Fibroblast of skin of scalp (primary cell): ENCODE measurements at places on chromosomes 5 and 9.
A peak's percentile ranks its signal among the peaks of the same experiment; 100 is the strongest.

DNA sequence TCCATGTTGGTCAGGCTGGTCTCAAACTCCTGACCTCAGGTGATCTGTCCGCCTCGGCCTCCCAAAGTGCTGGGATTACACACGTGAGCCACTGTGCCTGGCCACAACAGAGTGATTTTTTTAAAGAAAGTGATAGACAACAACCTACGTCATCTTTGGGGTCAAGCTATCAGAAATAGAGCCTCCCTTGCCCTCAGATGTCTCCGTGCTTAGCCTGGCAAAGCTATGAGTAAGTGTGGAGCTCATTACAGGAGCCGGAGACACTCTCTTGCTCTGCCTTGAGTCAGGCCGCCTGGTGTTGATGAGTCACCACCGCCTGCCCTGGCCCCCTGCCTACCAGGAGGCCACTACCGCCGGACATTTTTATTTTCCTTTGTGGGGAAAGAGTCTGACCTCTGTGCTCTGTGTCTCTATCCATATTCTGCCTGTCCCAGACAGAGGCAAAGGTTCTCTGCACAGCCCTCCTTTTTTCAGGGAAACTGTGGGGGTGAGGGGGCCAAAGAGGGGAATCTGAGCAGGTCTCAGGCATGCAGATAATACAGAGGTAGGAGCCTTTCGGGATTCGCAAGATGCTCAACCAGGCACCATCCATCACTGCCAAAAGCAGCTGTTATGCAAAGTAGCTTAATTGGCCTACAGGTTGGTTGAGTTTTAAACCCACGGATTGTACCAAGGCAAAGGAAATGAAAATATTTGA lies 123.7 kb upstream of the CPEB4 start:
- peak; percentile 94 for DNase-seq

DNA sequence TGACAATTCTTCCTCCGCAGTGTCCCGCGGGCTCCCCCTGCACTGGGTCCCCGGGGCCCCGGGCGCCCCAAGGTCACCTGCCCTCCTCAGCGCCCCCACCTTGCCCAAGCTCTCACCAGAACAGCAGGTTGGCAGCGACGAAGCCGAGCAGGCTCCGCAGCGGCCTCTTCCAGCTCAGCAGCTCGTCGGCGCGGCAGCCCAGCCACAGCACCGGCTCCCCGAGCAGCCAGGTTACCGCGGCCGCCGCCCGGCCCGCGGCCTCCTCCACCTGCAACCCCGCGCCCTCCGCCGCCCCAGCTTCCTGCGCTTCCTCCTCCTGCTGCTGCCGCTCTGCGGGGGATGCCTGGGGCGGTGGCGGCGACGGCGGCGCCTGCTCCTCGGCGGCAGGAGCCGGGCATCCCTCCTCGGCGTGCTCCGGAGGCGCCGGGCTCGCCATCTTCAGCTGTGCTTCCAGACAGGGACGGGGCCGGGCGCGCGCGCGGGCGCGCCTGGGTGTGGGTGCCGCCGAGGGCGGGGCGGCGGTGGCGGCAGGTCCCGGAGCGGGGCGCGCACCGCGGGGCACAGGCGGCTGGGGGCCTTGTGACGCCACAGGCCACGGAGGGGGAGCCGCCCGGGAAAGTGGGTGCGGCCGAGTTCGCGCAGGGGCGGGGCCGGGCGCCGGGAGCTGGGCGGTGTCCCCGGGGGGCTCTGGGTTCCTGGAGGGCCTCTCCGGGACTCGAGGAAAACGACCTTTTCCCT lies at the start of gene RETREG1:
Gene RETREG1, minus strand, starts transcription at position 462 of the 738 bp plus-strand sequence. Its CDS starts 26 bp downstream, at position 436.
- DNase-seq = peak; percentile 19

DNA sequence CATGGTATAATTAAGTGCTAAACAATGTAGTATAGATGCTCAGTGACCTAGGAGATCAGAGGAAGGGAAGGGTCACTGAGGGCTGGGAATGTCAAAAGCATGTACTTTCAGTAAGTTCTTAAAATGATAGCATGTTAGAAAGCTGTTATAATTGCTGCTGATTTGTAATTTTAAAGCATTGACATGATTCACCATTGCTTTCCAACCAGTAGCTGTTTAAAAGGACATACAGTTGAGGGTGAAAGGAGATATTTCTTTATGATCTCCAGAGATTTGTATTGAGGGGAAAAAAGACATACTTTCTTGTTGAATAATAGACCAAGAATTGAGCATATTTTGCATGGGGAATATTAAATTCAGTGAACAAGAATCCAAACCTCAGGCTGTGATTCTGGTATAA lies 1.2 kb upstream of the SLC1A3 start:
- peak; percentile 86 for DNase-seq

DNA sequence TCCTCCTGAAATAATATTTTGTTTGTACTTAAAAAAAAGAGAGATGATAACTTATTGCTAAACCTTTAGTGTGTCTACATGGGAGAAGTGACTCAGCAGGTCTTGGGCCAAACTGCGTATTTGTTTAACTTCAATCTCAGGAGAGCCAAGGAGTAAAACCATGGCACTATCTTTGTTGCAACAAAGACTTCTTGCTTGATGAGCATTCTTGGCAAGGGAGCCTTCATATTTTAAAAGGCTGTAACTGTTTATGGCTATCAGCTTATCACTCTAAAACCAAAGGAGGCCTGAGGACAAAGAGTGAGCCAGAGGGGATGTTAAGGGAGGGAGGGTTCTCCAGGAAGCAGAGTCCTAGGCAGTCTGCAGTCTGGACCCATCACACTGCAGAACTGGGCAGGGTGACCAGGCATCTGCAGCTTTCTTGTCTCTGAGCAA lies 216.2 kb upstream of the S1PR3 start:
- DNase-seq = peak; percentile 79

GRCh38 chr9:89497257-89497963 lies 503 bp downstream of the SEMA4D start:
- no peak for DNase-seq

GRCh38 chr5:57307516-57307915 lies 133.7 kb downstream of the GPBP1 start:
- no peak for DNase-seq

- no peak for DNase-seq
These were observed 174.1 kb downstream of the SNX18 start for GRCh38 chr5:54691656-54692055.

DNA sequence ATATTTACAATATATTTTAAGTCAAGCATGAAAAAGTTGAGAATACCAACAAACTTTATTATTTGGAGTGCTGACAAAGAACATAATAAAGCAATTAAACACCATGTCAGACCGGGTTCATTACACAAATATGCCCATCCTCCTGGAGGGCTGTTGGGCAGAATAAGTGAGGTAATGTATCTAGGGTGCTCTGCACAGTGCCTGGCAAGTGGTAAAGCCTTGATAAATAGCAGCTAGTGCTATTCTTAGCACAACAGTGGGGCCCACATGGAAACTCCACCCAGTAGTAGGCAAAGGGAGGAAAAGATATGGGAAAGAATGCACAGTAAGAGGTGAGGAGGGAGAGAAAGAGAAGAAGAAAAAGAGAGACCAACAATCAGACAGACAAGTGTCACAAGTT lies 97.7 kb downstream of the SLC1A3 start:
- DNase-seq = no peak

DNA sequence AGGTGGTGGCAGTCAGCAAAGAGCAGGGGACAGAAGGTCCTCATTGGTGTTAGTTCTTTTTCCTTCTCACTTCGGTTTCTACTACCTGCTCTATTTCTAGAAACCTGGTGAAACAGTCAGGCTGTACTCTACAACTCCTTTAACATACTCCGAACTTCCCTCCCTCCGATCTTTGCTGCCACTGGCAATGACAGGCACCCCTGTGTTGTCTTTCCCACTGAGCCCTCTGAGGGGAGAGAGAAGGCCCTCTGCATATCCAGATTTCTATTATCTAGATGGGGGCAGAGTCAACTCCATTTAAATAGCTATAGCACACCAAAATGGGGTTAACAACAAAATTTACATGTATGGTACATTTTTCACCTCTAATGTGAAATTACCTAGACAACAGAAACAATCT lies 123.7 kb downstream of the CDK5RAP2 start:
- DNase-seq = no peak

DNA sequence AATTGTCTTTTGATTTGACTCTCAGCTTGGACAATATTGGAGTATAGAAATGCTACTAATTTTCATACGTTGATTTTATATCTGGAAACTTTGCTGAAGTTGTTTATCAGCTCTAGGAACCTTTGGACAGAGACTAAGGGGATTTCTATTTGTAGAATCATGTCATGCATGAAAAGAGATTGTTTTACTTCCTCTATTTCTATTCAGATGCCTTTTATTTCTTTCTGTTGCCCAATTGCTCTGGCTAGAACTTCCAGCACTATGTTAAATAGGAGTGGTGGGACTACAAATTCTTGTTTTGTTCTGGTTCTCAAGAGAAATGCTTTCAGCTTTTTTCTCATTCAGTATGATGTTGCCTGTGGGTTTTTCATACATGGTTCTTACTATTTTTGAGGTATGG lies 112.8 kb upstream of the CDH12 start:
- no peak for DNase-seq

GRCh38 chr5:33227746-33228145 lies 213.0 kb upstream of the TARS1 start:
- peak; percentile 20 for DNase-seq

GRCh38 chr5:95530416-95530815 lies 24.4 kb downstream of the SKIC3 start:
- peak; percentile 67 for DNase-seq

DNA sequence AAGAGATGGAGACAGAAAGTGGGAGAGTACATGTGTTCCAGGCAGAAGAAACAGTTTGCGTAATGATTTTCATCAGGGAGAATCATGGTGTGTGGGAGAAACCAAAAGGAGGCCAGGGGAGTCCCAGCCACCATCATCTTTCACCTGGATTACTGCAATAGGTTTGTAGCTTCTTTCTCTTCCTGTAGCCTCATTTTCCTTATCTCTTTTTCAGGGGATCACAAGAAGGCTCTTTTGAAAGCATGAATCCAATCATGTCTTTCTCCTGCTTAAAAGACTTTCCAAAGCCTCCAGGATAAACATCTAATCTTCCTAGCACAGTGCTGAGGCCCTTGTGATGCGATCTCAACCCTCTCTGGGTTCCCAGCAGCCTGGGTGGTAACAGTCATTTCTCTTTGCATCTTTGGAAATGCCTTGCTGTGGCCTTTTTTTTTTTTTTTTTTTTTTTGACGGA lies 10.3 kb upstream of the GPBP1 start:
- no peak for DNase-seq

DNA sequence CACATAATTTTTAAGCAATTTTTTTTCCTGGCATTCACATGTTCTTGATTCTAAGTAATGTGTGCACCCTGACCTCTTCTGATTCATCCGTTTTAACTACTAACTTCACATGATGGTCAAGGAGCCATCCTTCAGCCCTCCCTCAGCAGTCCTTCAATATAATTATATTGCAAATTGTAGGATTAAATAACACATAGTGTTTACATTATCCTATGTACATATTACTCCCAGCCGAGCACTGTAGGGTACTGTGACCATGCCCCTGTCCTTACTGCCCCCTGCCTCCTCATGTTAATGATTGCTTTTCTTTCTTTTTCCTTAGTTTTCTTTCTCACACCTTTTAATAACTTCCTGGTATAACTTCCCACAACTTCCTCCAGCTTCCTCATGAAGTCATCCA lies 96.3 kb upstream of the FANCC start:
- DNase-seq = no peak

GRCh38 chr5:150568663-150569062 lies 60.7 kb downstream of the NDST1 start:
- DNase-seq = no peak

DNA sequence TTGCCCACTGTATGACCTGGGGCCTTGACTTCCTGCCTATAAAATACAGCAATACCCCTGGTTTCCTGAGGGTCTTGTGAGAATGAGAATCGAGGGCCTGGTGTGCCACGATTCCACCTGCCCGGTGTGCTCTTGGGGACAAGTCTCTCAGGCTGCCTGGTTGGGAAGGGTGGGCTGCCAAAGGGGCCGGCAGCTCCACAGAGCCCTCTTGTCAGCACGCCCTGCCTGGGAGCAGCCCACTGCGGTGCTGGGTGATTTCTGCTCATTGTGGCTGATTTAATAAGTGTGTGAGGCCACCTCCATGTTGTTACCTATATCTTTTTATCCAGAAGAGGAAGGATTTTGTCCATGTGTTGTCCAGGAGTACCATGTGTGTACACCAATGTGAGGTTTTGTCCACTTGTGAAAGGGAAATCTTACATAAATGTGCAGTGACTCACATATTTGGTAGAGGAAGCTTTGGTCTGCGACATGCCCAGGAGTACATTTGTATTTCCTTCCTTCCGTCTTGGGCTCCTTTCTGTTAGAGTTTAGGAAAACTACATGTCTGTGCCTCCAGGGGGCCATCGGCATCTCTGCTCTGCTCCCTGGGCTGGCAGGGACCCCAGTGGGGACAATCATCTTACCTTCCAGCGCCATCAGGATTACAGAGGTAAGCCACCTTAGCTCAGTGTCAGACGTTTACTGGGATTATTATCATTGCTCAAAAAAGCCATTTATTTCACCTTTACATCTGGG lies 108.6 kb downstream of the PHF2 start:
- DNase-seq = no peak

- no peak for DNase-seq
These were observed 4.9 kb downstream of the DAPK1 start for GRCh38 chr9:87502391-87503221.

- DNase-seq = no peak
These were observed 340.4 kb downstream of the CTNND2 start for GRCh38 chr5:11563822-11564221.

GRCh38 chr5:10452768-10453331 lies 11.2 kb downstream of the ROPN1L start:
- peak; percentile 88 for DNase-seq

- DNase-seq = no peak
These were observed 11.2 kb downstream of the ANKS6 start for GRCh38 chr9:98784831-98785806.

GRCh38 chr5:180364306-180364856 lies 11.2 kb upstream of the GFPT2 start:
- DNase-seq = no peak

DNA sequence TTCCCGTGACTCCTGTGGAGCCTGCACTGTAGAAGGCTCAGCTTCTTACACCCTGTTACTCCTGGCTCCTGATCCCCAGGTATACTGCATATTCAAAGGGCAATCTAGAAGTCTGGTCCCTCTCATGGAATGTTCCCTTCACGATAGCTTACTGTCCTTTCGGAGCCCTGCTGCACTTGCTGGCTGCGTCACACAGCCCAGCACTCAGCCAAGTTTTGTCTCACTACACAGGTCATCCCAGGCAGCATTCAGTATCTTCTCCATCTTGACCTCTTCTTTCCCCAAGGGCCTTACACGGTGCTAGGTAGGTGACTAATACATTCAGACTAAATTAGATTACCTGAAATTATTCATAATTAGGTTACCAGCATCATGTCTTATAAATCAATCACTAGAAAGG lies 123.7 kb downstream of the WDR41 start:
- no peak for DNase-seq

- no peak for DNase-seq
These were observed 6.5 kb downstream of the STKLD1 start for GRCh38 chr9:133382507-133383141.

- peak; percentile 98 for DNase-seq
These were observed 62.7 kb upstream of the OSMR start for GRCh38 chr5:38783011-38783561.

DNA sequence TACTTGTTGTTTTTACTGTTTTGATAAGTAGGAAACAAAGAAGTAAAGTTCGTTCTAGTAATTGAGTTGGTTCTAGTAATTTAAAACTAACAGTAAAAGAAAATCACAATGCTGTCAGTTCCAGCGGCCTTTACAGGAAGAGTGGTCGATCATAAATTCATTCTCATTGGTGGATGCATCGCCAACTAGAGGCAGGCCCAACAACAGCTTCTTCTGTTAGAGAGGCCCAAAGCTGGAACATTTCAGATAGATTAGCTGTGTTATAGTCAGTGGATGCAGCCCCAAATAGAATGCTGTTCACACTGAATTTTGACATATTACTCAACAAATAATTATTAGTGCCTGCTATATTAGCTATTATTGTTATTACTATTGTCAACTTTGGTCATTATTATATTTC lies 80.8 kb downstream of the ARRDC3 start:
- DNase-seq = no peak
